Kidney tubule cell (primary cell): ENCODE measurements at places on chromosomes 7 and 10.

DNA sequence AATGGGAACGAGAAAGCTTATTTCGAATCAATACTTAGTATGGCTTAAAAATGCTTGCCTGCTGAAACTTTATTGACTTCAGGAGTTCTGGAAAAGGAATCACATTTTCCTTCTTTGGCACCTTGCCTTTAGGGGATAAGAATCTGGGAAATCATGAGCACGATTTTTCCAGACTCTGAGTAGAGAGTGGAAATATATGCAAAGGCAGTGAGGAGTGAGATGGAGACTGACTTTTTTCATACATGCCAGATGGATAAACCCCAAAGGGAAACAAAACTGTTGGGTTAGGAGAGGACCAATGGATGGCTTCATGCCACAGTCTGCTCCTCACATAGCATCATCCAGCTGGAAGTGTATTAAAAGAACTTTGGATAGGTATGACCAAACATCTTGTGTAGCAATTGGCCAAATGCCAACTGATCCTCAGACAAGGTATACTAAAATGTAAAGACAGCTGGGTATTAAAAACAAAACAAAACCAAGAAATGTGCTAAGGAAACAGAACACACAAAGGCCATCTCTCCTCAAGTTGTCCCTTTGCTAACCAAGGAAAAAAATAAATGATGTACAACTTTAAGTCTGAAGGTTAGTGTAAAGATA lies 1.7 kb downstream of the COL28A1 start:
- DNase-seq = no peak

- no peak for DNase-seq
Measured at GRCh38 chr10:31261511-31262311, 57.3 kb upstream of the ZEB1 start.

- no peak for DNase-seq
Measured at GRCh38 chr10:26430641-26431163, 7.4 kb upstream of the APBB1IP start.

DNA sequence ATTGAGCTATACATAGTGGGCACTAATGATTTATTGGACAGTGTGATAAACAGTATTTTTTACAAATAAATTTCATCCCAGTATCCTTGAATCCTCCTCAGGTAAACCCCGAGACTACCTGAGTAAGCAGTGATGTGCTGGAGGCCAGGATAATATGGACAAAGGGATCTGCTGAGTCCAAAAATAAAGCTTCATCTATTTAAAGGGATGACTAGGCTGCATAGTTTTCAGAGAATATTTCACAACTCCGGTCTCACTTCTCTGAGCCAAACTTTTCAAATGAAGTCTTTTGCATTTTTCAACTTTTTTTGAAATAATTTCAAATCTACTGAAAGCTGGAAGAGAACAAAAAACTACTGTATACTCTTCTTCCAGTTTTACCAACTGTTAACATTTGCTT lies 2.5 kb downstream of the ACTR3B start:
- DNase-seq = no peak

GRCh38 chr7:78499971-78500370 lies 701.4 kb downstream of the PHTF2 start:
- no peak for DNase-seq

- DNase-seq = peak; percentile 60
Measured at GRCh38 chr10:2137549-2138174, 400.3 kb upstream of the ADARB2 start.

- peak; percentile 80 for DNase-seq
Measured at GRCh38 chr10:44253769-44254462, 131.0 kb downstream of the CXCL12 start.

GRCh38 chr7:50923476-50923875 lies 140.8 kb upstream of the GRB10 start:
- no peak for DNase-seq
